Hepatocyte (in vitro differentiated cells): ENCODE measurements at places on chromosomes 6 and 20.

DNA sequence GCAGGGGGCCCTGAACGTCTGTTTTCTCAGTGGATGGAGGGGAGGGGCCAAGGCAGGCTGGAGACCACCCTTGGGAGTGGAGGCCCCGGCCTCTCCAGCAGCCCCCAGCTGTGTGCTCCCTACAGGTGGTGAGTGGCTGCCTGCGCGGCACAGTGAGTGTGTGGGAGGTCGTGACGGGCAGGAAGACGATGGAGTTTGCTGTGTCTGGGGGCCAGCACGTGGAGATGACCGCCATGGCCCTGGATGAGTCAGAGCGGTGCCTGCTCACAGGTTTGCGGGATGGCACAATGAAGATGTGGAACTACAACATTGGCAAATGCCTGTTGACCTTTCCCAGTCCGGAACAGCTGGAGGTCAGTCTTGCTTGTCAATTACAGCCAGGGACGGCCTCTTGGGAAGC lies 52.6 kb downstream of the EFCAB8 start:
- no peaks in the 10 kb centered on the region for H3K36me3 ChIP-seq
- no peaks in the 10 kb centered on the region for H3K27me3 ChIP-seq

GRCh38 chr6:91267246-91267645 lies 680.4 kb upstream of the MAP3K7 start:
- H3K36me3 ChIP-seq, result no peaks in the 10 kb centered on the region
- no peaks in the 10 kb centered on the region for H3K27me3 ChIP-seq
- no peak overlapping the region for H3K4me3 ChIP-seq
- DNase-seq, result no peak
- H3K27ac ChIP-seq, result no peak overlapping the region
- H3K4me1 ChIP-seq, result no peaks in the 10 kb centered on the region

- peaks cover 3% of the 10 kb centered on the region for H3K4me1 ChIP-seq
- H3K4me3 ChIP-seq, result no peak overlapping the region
- no peak for DNase-seq
- no peak overlapping the region for H3K27ac ChIP-seq
- no peaks in the 10 kb centered on the region for H3K36me3 ChIP-seq
- no peaks in the 10 kb centered on the region for H3K27me3 ChIP-seq
These were observed 112.4 kb downstream of the NRN1 start for GRCh38 chr6:5894357-5894756.

DNA sequence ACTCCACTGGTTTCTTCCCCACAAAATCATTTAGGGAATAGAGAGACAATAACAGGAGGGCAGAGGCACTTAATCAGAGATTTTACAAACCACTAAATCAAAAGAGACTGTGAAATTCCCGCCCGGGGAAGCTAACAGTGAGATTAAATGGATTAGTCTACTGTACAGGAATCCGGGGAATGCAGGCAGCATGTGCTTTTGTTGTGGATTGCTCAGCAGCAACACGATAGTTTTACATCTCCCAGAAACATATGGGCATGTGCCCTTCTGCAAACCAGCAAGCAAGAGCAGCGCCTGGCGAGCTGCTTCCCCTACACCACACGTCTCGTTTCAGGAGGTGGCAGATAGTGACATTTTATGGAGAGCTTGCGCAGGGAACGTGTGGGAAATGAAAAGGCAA lies 382.3 kb downstream of the CD83 start:
- H3K27me3 ChIP-seq, result no peaks in the 10 kb centered on the region
- H3K36me3 ChIP-seq, result no peaks in the 10 kb centered on the region
- DNase-seq, result peak; percentile 57
- H3K4me1 ChIP-seq, result peaks cover 12% of the 10 kb centered on the region

DNA sequence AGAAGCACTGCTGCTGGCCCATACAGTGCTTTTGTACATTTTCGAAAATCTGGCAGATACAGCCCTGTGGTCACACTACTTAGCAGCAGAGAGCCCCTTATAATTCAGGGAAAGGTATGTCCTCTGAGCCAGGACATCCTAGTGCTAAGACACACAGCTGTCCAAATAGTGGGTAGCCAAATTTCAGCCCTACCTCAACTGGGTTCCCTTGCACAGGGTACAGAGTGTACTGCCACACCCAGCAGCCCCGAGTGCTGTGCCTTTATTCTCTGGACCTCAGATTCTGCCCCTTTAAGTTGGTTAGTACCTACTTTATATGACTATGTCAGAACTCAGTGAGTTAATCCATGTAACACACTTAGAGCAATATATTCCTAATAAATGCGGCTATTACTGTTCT lies 47.6 kb downstream of the PRPH2 start:
- DNase-seq, result no peak
- no peak overlapping the region for H3K4me3 ChIP-seq
- no peaks in the 10 kb centered on the region for H3K4me1 ChIP-seq
- H3K27ac ChIP-seq, result no peak overlapping the region
- no peaks in the 10 kb centered on the region for H3K27me3 ChIP-seq

DNA sequence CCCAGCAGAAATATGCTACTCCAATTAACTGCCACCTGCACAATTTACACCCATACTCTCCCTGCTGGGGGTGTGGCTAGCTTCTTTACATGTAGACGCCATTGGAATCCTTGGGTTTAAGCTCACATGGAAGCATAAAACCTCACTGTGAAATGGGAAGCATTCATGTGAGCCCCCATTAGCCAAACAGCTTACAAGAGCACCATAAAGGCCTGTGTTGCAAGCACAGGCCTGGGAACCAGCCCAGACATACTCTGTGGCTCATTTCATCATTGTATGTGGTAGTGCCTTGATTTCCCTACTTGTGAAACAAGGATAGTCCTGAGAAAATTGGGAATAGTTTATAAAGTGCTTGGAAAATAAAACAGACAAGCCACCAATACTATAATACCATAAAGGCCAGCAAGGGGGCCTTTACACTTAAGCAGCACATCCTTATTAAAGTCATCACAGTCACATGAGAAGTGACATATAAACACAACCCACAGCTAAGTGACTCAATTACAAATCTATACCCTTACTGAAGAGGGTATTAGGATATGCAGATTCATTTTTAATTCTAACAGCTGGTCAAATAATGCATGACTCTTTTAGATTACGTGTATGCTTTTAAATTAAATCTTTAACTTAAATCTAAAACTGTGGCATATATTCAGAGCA lies 6.8 kb downstream of the ADNP start:
- no peak overlapping the region for H3K4me3 ChIP-seq
- no peaks in the 10 kb centered on the region for H3K36me3 ChIP-seq
- DNase-seq, result no peak
- H3K27ac ChIP-seq, result no peak overlapping the region
- H3K27me3 ChIP-seq, result no peaks in the 10 kb centered on the region
- peaks cover 27% of the 10 kb centered on the region for H3K4me1 ChIP-seq

DNA sequence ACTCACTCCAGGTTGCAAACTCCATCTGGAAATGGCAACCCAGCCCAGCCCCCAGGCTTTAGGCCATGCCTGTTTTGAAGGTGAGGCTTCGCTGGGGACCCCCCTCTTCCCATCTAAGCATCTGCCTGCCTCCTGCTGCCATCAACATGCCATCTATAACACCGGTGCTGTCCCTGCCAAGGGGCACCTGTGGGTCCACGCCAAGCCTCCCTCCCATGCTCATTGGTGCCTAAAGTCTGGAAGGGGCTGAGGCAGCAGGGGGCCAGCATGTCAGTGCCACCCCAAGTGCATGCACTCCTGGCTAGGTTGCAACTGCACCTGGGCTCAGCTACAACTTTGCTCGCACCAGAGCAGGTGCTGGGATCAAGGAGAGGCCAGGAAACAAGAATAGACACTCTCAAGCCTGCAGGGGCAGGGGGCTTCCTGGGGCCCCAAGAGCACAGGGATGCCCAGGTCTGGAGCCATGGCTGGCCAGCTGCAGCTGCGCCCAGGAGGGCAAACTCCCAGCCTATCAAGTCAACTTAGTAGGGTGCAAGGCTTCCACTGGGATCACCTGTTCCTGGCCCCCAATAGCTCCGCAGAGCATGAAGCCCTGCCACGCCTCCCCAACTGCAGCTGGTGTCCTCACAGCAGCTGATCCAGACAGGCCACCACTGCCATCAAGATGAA lies 151.3 kb upstream of the HSF2 start:
- no peak for DNase-seq
- no peaks in the 10 kb centered on the region for H3K4me1 ChIP-seq

- H3K4me3 ChIP-seq, result no peak overlapping the region
- no peaks in the 10 kb centered on the region for H3K36me3 ChIP-seq
- no peak overlapping the region for H3K27ac ChIP-seq
- no peaks in the 10 kb centered on the region for H3K27me3 ChIP-seq
- H3K4me1 ChIP-seq, result peaks cover 15% of the 10 kb centered on the region
These were observed 6.5 kb downstream of the PHIP start for GRCh38 chr6:79071547-79071946.

DNA sequence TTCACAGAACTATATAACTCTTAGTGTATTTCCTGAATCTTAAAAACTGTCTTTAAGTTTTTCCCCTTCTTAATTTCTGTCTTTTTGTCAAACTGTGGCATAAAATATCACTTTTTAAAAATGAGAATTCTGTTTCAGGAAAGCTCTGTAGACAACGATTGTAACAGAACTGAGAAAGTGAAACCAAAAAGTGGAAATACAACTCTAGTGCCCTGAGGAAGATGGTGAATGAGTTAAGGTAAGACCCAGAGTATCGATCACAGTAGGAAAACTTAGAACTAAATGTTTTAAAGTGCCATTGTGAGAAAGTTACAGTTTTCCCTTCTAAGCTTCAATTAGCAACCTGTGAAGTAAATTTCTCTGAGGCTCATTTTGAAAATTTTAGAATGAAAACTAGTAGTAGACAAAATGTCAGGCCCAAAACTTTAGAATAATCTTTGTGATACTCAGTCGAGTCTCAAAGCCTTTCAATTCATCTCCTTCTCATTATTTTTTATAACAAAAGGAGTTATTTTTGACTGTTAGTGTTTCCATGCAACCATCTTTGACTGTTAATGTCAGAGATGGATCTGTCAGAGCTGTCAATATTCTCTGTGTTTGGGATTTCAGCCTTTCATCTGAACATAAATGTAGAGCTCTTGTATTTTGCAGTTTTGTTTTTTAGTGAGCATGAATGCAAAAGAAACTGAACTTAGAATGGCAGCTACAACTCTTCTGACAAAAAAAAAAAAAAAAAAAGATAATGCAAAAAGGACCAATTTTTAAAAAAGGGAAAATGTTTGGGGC lies 19.0 kb upstream of the TRDN start:
- no peak overlapping the region for H3K4me3 ChIP-seq
- no peak for DNase-seq
- H3K36me3 ChIP-seq, result no peaks in the 10 kb centered on the region
- H3K27ac ChIP-seq, result no peak overlapping the region
